Stimulated activated CD4-positive, alpha-beta T cell treated with anti-CD3 and anti-CD28 coated beads, Interleukin-2, amount 100 ng/mL, for 48 hours (primary cell): ENCODE measurements at places on chromosomes 3 and 15.

- DNase-seq, result no peak
These were observed 675 bp downstream of the BRPF1 start for GRCh38 chr3:9732080-9732739.

DNA sequence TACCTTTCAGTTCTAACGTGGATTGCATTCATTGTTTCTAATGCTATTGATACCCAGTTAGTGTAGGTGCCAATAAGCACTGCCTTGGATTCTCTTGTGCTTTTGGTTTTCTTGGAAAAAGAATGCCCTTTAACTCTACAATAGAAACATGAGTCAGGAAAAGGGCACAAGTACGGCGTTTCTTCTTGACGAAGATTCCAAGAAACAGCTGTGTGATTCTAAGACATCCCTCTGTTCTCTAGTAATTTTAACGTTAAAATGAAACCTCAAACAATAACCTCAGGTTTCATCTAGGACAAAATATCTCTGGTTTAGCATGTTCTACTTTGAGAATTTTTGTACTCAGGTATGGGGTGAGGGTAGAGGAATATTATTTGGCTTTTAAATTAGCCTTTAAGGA is 540.5 kb upstream of the ATP11B start:
- DNase-seq, result no peak

GRCh38 chr15:64686130-64686735 is 89.2 kb downstream of the RBPMS2 start:
- DNase-seq, result peak; percentile 20

GRCh38 chr3:157127831-157128767 is 31.8 kb downstream of the CCNL1 start:
- DNase-seq, result peak; percentile 60

- DNase-seq, result no peak
These were observed 67.6 kb upstream of the PLCL2 start for GRCh38 chr3:16817197-16817596.

DNA sequence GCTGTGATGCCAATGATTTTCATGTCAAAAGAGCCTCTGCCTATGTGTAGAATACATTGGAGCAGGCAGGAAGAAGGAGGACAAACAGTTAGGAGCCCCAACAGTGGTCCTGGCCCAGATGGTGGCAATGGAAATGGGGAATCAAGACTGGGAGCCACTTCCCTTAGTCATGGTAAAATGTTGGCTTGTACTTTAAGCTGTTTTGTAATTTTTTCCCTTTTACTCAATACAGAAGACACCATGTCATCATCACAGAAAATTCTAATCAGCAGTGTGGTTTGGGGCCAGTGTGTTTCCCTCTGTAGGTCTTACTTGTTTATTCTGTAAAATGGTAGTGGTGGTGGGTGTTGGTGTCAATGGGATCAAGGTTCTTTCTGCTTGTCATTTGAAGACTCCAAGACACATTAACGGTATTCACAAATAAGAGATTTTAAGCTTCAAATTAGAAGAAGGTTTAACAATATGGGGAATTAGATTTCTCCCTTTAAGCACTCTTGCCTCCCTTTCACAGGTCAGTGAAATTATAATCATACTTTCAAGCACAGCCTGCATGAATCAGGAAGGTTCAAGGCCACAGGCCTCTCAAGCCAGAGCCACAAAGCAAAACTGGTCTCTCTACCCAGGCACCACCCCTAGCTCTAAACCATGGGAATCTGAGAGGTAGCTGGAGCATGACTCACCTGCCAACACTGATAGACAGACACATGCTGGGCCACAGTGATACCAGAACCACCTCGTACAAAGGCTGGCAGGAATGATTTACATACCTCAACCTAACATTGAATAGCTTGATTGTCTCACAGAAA is 24.9 kb downstream of the SIAH2 start:
- peak; percentile 54 for DNase-seq

DNA sequence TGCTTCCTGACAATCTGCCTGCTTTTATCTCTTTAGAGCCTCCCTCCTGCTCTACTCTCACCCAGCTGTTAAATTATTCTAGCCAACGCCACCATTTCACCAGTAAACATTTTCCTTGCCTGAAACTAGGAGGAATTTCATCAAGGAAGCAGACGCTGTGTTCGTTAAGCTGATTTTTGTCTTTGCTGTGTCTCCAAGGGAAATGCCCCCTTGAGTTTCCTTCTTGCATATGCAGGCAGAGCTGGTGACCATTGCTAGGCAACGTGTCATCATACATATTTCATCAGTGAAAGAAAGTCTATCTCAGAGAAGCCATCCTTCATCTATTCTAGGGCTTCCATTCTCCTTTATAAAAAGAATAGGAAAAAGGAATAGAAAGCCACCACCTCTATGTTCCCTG is 87.0 kb upstream of the ST8SIA2 start:
- DNase-seq, result no peak

GRCh38 chr3:51894939-51895338 is 8.2 kb downstream of the IQCF1 start:
- no peak for DNase-seq

- no peak for DNase-seq
These were observed 60.6 kb downstream of the FGD5 start for GRCh38 chr3:14879211-14879874.

DNA sequence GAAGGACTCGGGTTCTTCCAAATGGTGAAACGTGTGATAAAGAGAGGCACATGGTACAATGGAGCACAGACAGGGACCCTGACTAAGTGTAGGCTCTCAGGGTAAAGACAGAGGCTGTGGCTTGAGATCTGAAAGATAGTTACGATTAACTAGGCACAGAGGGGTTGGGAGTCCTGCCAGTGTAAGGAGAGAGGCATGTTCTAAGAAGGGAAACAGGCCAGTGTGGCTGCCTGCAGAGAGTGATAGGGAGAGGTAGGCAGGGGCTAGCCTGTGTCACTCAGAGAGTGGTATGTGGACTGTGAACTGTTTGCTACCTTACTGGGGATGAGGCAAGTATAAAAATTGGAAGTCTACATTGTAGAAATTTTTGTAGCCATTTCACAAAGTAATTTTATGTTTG is 109.5 kb downstream of the PEX5L start:
- no peak for DNase-seq

- DNase-seq, result no peak
These were observed 53.8 kb downstream of the ATP8B4 start for GRCh38 chr15:50065279-50065678.

DNA sequence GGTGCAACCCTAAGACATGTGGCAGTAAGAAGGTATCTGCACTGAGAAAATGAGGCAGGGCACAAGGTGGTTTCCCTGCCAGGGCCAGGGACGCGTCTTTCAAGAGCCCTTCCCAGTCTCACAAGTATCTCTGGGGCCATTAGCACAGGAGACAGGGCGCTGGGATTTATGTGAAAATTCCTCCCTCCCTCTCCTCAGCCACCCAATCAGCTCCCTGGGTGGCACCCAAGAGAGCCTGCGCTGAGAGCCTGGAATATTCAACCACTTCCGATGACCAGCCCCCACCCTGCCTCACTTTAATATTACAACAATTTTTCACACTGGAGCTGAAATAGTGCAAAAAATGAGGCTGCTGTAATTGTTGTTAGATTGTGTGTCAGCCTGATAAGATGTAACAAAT is 26.1 kb downstream of the SEC61A1 start:
- no peak for DNase-seq

- no peak for DNase-seq
These were observed 109.4 kb upstream of the TSPAN3 start for GRCh38 chr15:77180270-77180669.

- no peak for DNase-seq
These were observed 136.8 kb upstream of the PLXNA1 start for GRCh38 chr3:126845920-126846715.

DNA sequence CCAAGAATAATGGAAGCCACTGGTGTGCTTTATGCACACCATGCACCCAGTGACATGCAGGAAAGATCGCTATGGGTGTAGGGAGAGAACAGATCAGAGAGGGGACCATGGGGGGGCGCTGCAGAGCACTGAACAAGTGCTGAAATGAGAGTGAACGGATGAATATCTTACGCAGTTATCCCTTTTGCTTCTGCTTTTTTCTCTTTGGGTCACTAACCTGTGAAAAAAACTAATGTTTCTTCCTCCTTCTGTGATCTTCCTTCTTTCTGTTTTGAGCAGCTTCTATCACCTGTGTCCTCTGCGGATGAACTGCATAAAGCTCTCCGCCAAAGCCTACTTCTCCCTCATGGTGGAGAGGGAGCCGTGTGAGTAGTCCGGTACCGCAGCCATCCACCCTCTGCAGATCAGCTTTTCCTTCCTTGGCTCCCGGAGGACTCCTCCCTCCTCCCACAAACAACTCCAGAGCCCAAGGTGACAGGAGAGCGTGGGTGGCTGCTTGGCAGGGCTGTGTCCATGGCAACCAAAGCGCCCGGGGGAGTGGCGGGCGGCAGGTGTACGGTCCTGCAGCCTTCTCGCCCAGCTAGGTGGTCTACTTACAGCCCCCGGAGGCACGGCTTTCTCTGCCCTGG is 106.2 kb downstream of the DGKG start:
- DNase-seq, result no peak

DNA sequence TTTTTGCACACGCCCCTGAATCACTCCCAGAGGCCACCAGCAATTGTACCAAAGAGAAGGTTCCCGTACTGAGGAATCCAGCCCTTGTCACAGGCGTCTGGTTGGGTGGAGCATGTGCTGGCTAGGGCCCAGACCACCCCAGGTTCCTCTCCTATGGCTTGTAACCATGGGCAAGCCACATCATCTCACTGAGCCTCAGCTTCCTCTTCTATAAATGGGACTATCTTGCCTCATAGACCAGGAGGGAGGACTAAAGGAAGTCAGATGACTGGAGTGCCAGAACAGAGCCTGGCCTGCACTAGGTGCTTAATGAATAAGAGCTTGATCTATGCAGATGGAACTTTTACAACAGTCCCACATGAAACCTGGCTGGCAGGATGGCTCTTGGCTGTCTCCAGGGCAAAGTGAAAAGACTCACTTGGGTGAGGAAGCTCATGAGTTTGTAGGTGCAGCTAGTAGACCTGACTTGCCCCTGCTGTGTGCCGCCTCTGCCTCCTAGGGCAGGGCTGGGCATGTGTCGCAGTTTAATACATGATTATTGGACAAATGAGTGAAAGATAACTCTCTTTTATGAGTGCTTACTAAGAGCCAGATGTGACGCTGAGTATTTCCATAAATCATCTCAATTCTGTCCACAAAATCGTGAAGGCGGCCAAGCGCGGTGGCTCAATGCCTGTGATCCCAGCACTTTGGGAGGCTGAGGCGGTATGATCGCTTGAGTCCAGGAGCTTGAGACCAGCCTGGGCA is 29.3 kb downstream of the CTSH start:
- no peak for DNase-seq

DNA sequence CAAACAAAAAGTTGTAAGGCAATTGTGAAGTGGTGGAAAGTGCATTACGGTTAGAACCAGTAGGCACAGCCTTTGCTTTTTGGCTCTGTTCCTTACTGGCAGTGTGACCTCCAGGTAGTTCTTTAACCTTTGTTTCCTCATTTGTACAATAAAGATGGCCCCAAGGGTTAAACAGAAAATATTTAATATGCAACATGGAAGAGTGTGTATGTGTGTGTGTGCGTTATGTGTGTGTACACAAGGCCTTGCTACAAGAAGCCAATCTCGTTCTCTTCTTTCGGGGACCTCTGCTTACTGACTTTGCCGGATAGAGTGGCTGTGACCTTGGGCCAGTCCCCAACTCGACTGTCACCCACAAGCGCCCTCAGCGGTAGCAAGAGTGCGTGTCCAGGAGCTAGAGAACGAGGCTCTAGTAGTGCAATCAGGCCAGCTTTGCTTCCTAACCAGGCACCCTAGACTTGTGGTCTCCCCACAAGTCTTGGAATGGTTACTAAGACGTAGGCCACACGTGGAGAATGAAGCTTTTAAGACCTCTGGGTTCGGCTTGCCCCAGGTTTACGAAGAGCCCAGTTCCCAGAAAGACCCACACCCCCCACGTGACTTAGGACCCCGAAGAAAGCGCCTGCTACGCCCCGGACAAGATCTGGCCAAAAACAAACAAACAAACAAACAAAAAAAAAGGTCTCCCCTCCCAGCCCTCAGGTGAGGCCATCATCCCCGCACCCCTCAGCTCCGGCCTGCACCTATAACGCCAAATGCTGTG is 593 bp downstream of the CIAO2A start:
- DNase-seq, result peak; percentile 36

GRCh38 chr15:90035840-90036230 is 34.7 kb downstream of the ZNF710 start:
- DNase-seq, result no peak

DNA sequence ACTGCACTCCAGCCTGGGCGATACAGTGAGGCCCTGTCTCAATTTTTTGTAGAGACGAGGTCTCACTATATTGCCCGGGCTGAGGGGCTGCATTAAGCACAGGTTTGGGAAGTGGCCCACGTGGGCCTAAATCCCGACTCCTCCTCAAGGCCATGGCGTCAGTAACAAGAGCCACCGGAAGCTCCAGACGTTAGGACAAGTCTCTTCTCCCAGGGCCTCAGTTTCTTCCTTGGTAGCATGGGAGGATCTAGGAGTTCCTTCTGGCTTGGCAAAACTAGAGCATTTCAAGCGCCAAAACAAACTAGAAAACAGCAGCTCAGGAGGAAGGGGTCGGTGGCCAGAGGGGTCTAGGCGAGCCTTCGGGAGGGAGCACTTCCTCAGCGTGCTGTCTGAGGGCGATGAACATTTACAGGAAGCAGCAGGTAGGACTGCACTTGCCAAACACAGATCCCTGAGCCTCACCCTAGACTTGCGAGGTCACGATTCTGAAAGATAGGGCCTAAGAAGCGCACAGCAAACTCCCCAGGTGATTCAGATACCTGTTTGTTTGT is 536 bp downstream of the SNAPC5 start:
- no peak for DNase-seq

DNA sequence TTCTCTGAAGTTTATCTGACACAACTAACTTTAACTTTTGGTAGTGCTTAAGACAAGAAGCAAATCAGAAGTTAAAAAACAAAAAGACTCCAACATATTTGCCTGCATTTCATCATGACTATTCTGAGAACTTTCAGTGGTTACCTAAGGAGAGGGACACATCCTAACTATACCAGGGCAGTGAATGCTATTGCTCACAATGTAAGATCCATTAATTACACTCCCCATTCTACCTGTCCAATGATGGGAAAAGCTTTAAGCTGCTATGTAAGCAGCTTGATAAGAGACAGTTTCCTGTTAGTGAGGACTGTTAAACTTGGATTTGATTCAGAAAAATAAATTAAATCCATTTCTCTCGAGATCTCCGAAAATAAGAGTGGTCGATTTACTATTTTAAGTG is 37.5 kb downstream of the SERPINI1 start:
- DNase-seq, result no peak

GRCh38 chr15:92383519-92384324 is 10.0 kb upstream of the ST8SIA2 start:
- DNase-seq, result peak; percentile 35

DNA sequence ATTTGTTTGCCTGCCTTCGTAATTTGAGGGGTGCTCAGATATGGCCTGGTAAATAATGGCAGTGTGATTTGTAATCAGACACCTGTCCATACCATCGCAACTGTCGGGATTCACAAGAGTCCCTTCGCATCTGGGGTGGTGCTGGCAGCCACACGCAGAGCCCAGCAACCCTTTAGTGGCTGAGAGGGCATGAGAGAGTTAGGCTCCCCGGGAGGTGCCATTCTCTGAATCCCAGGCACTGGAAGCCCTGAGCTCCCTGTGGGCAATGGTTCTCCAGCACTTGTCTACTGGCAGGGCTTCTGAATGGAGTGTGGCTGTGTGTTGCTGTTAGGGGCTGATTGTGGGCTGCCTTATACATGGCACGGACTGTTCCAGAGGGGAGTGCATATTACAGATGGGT is 230.1 kb downstream of the EBLN2 start:
- no peak for DNase-seq

GRCh38 chr3:79564192-79564591 is 203.6 kb downstream of the ROBO1 start:
- DNase-seq, result no peak
